ENCODE measurements at places on chromosomes 6 and 20.

- DNase-seq, result no peak
Observed at GRCh38 chr6:63997734-63998133, 362.1 kb downstream of the PHF3 start.

GRCh38 chr6:167465482-167465881, 140.6 kb downstream of the TTLL2 start:
- no peak for DNase-seq

DNA sequence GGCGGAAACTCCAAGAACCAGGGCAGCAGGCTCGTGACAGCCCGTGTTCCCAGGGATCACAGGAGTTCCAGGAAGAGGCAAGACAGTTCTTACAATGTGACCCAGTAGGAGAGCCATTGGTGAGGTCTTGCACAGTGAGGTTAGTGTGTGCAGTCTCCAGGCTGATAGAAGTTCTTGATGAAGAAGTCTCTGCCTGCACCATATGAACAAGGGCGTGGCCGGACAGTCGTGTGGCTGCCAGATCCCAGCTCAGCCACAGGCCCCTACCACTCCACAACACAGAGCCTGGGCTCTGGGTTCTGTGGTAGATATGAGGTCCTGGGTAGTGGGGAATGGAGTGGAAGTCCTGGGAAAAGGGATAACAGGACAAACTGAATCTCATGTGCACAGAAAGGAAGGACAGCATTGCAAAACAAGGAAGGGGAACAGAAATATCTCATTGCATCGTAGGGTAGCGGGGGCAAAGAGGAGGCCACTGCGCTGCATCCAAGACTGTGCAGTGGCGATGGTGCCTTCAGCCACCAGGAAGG, 65.2 kb downstream of the STX11 start:
- peak; percentile 10 for DNase-seq

- no peak for DNase-seq
Observed at GRCh38 chr6:14321992-14322772, 204.6 kb downstream of the CD83 start.

DNA sequence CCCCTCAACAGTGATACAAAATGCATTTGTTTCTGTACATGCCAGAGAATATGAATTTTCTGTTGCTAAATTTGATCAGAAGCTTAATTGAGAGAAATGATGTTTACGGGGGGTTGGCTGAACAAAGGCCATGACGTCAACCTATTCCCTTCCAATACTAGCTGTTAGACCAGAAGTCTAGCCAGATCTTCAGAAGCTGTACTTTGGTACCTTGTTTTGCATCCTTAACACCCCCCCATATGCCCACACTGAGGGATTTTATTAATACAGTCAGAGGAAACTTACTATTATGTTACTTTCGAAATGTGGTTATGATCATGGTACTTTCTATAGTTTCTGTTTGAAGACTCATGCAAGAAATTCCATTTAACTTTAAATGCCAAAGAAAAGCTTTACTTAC, 3.1 kb downstream of the NCOA7 start:
- DNase-seq, result no peak

- DNase-seq, result no peak
Observed at GRCh38 chr20:51886341-51886740, 84.0 kb upstream of the SALL4 start.

DNA sequence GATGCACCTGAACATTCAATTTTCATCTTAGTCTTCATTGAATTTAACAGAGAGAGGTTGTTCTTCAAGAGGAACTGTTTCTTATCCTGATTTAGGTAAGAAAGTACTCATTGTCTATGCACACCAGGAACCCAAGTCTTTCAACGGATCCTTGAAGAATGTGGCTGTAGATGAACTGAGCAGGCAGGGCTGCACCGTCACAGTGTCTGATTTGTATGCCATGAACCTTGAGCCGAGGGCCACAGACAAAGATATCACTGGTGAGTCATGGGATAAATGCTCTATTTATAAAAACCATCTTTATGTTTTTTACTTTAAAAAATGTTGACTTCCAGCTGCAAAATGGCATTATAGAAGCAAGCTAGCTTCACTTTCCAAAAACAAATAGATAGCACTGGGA, 10.2 kb downstream of the NQO2 start:
- DNase-seq, result no peak

GRCh38 chr6:111711984-111712752, 106.5 kb upstream of the TRAF3IP2 start:
- no peak for DNase-seq

DNA sequence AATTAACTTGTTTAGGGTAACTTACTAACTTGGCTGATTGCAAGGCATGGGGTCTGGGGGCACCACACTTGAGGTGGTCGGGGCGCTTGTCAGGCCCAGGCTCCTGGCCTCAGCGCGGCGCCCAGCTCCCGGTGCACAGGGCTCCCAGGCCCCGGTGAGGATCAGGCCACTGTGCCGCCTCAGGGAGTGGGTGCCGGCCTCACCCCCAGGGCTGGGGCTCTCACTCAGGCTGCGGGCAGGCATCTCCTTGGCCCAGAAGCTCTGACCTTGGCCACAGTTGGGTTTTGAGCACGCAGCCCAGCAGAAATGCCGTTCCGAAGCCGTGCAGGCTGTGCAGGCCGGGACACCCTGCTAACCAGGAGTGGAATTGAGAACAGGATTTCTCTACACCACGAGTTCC, 37.8 kb upstream of the BHLHE23 start:
- DNase-seq, result no peak

GRCh38 chr20:46670585-46671584, 18.4 kb downstream of the TP53RK start:
- DNase-seq, result no peak

DNA sequence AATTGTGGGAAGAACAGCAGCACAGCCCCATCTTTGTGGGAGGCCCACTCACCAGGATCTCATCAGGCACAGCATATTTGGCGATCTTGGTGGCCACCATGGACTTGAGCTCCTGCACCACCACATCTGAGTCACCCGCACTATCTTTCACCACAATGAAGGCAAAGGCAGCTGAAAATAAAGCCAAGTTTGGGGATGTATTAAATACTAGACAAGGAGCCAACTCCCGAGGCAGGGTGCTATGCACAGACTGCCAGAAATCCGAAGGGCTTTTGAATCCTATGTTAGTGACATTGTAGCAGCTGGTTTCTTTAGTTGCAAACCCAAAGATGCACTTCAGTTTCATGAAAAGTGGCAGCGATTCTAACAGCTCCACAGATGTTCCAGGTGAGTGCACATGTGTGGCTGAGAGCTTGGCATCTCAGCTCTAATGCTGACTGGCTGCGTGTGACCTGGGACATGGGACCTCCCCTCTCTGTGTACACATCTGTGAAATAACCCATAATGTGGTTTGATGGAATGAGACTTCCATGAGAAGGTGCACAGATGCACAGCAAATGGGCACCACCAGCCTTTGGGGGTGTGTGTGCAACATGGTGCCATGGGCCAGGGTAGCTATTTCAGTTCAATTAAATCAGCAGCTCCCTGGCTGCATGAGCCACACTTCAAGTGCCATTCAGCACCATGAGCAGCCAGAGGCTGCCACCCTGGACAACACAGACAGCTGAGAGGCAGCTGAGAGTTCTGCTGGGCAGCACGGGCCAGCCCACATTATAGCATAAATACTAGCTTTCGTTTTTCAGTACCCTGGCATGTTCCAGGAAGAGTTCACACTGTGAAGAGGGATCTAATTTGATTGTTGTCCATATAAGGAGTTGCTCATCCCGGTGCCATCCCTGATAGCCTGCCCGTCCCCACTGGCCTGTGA, 16.9 kb upstream of the APMAP start:
- no peak for DNase-seq

Measured in NCI-H446 (cell line).